Effector memory CD4-positive, alpha-beta T cell (primary cell): ENCODE measurements at places on chromosomes 4 and X.
A peak's percentile ranks its signal among the peaks of the same experiment; 100 is the strongest.

GRCh38 chr4:101299899-101300540, 47.3 kb downstream of the PPP3CA start:
- no peak for DNase-seq

DNA sequence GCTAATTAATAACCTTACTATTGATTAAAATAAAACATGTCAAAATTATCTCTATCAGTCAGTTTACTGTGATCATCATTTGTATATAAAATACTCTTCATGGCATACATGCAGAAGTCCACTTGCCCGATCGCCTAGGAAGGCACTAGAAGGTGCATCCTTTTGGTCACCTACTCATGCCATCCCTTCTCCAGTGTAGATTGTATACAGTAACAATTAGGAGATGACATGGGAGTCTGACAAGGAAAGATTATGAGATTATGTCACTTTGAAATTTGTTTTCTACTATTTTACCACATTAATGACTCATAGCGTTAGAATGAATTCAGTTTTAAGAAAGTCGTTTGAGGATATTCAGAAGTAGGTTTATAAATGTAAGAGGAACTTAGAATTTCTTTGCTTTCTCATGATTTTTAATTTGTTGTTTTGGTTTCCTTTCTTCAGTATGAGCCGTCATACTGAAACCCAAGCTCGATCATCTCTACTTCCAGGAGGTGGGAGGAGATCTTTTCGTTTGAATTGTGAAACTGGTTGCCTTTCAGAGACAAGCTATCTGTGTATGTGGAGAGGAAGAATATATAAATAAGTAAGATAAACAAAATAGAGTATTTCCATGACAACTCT, 51.1 kb upstream of the UNC5C start:
- DNase-seq, result no peak

DNA sequence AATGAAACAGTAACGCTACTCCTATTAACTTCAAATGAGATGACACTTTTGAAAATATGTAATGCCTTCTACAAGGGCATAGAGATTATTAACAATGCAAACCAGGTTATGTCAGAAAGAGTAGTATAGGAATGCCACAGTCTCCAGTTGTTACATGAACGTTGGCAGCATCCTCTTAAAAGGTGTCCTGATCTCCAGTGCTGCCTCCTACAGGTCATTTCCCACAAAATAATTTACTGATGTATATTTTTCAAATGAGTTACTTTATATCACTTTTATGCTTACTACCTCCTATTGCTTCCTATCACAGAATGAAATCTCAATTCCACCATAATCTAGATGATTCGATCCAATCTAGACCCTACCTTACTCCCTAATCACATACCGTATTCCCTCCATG, 195.2 kb upstream of the EPHA5 start:
- DNase-seq, result no peak

DNA sequence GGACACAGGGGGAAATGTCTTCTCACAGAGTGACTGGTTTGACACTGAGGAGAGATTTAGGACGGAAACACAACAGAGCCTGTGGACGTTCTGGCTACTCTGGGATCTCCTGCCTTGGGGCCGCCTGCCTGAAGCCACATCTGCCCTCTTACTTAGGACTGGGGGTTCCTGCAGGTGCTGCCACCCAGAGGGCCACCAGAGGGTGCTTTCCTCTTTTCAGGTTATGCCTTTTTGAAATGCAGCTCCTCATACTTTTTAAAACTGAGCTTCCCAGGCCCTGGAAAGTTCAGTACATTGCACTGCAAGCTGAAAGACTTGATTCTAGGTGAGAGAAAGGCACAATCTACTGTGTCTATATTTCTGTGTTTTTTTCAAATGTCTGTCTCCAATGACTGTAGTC, 92.2 kb upstream of the PGRMC2 start:
- no peak for DNase-seq

- no peak for DNase-seq
These were observed 26.9 kb downstream of the CRLF2 start for GRCh38 chrX:1185561-1185960.

DNA sequence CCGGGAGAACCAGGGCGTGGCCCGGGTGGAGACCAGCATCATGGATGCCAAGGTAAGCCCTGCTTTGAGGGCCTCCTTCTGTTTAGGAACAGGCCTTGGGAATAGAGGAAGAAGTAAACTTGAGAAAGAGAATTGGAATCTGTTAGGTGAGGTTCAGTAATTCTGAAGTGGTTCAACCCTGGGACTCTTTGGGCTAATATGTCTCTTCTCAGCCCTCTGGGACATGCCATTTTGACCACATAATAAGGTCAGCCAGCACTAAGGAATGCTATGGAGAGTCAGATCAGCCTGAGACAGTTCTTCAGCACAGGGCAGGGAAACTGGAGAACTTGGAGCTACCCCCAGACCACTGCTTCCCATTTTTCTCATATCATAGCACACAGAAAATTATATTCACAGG, 63.3 kb upstream of the PRPS1 start:
- DNase-seq, result no peak

- no peak for DNase-seq
These were observed 104.7 kb downstream of the NHSL2 start for GRCh38 chrX:72015383-72015782.

- no peak for DNase-seq
These were observed 88.3 kb downstream of the FHDC1 start for GRCh38 chr4:153024466-153024865.

DNA sequence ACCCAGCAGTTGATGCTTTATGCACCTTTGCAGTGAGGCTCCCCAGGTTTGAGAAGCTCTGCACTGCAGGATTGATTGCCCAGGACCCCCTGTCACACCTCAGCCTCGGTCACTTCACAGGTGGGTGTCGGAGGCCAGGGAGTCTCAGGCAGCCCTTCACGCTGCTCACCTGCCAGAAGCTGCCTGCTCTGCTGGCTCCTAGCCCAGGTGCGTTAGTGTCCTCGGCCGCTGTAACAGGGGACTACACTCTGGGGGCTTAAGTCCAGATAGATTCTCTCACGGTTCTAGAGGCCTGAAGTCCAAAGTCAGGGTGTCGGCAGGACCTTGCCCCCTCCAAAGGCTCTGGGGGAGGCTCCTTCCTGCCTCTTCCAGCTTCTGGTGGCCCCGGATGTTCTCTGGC, 79.9 kb downstream of the CPZ start:
- no peak for DNase-seq

GRCh38 chr4:132085105-132085504, 1064.0 kb upstream of the PCDH10 start:
- no peak for DNase-seq

DNA sequence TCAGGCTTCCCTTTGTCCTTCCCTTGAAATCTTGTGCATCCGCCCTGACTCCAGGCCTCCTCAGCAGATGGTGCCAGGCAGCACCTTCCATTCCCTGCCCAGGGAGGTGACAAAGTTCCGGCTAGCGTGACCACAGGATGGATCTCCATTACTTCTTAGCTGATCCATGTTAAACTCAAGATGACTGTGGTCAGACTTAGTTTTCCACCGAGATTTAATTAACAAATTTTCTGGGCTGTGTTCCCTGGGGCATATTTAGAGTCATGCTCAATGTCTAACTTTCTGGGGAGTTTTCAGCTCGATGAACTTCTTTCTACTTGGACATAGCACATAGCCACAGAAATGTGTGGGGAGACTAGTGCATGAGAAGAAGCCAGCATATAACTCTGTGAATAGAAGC, 215.1 kb upstream of the SFRP2 start:
- no peak for DNase-seq

- no peak for DNase-seq
These were observed 112.6 kb downstream of the LINC00632 start for GRCh38 chrX:140822184-140822583.

GRCh38 chr4:181078196-181078595, 1165.0 kb upstream of the TENM3 start:
- no peak for DNase-seq

- no peak for DNase-seq
These were observed 631.4 kb upstream of the CT83 start for GRCh38 chrX:117094149-117094548.

DNA sequence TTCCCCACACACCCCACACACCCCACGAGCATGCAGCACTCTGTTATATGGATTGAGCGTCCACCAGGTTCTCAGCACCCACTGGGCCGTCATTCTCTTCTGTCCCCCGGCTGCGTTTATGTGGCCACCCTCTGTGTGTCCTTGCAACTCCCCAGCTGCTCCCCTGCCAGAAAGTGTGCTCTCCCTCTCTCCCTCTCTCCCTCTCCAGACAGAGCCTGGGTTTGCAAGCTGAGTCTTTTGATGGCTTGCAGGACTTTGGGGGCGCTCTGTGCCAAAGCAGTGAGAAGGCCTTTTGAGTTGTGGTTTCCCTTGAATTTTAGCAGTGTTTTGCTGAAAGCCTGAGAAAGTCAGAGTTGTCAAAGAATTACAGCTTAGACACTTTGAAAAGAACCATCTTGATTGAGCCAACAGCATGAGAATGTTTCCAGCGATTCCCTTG, 173.5 kb downstream of the DCLK2 start:
- no peak for DNase-seq

- no peak for DNase-seq
These were observed 153.7 kb downstream of the CBR4 start for GRCh38 chr4:168856312-168856711.

- no peak for DNase-seq
These were observed 26.9 kb downstream of the ENOPH1 start for GRCh38 chr4:82457266-82457665.

- no peak for DNase-seq
These were observed 207.3 kb upstream of the RADX start for GRCh38 chrX:106404512-106404911.

DNA sequence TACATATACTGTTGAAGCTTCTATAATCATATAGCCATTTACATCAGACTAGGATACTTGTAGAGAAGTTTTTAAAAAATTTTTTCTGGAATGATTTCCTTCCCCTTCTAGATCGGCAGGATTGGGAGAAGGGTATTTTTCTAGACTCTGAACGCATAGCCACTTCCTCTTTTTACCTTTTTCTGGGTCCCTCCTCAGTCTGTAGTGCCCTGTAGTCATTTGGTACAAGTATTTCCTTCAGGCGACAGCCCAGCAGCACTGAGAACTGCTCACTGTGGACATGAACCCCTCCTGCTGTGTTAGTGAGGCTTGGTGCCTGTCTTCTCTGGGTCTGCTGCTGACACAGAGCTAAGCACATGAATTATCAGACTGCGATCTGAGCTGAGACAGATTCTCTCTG, 255.4 kb downstream of the ARHGAP10 start:
- DNase-seq, result no peak

DNA sequence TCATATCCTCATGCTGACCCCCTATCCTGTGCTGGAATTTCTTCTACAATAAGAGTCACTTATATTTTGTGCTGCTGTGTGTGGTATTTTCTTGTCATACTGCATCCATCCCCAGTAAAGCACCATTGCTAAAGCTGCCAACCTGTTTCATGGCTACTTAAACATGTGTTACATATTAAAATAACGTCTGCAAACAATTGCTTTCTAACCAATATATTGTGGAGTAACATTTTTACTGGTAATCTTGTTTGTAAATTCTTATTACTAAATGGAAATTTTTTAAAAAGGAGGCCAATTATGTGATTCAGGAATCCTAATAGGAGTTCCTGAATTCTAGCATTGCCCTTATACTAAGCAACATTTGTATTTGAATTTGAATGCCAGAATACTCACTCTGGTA, 160.3 kb upstream of the VEGFC start:
- DNase-seq, result no peak

GRCh38 chr4:108840426-108840975, 77.6 kb upstream of the ETNPPL start:
- DNase-seq, result no peak

GRCh38 chr4:26531491-26532116, 41.3 kb upstream of the CCKAR start:
- DNase-seq, result no peak

GRCh38 chr4:75745161-75745560, 20.8 kb downstream of the USO1 start:
- no peak for DNase-seq

DNA sequence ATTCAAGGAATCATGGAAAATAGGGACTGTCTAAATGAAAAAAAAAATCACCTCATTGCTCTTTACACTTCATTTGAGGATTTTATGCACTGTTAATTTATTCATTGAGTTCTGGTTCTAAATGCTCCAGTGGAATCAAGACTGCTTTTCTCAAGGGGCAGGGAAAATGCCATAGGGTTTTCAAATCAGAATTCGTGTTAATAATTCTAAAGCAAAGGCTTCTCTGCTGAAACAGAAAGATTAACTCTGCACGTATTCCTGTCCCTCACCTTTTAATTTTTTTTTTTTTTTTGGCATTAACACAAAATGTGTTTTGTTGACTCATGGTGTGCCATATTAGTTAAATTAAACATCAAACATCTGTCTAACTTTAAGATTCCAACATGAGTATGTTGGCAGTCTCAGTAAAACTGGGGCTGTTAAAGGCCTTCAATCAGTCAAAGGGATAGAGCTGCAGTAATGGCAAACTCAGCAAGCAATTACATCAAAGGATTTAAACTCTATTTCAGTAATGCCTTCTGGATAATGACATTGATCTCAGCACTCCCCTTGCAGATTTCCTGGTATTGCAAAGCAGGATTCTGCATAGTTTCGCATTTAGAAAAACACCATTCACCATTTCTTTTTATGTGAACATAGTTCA, 878.1 kb downstream of the RAPGEF2 start:
- DNase-seq, result no peak

- peak; percentile 0 for DNase-seq
These were observed 14.7 kb upstream of the CT55 start for GRCh38 chrX:135185795-135186443.

GRCh38 chr4:7526491-7526890, 91.8 kb upstream of the PSAPL1 start:
- DNase-seq, result no peak

DNA sequence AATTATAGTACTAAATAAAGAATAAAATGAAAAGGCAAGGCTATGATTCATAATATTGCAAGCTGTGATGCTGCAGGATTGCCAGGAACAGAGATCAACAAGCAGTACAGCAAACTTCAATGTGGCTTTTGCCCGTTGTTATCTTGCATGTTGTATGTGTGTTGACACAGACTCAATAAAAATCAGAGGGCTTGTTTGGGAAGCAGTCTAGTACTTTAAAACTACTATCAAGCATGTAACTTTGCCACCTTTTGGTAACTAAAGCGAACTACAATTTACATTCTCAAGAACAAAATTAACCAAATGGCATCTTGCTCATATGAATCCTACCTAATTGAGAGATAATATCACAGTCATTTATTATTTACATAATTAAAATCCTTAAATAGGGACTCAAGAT, 79.8 kb upstream of the GPM6A start:
- DNase-seq, result no peak

- no peak for DNase-seq
These were observed 192.7 kb downstream of the ZNF330 start for GRCh38 chr4:141413366-141413765.

GRCh38 chrX:41664375-41664901, 24.3 kb upstream of the GPR34 start:
- DNase-seq, result no peak

GRCh38 chr4:185396724-185397385, at the start of gene ANKRD37:
ANKRD37 (plus strand) TSS chr4:185396841; CDS start chr4:185396924, 83 bp downstream.
- DNase-seq, result no peak

DNA sequence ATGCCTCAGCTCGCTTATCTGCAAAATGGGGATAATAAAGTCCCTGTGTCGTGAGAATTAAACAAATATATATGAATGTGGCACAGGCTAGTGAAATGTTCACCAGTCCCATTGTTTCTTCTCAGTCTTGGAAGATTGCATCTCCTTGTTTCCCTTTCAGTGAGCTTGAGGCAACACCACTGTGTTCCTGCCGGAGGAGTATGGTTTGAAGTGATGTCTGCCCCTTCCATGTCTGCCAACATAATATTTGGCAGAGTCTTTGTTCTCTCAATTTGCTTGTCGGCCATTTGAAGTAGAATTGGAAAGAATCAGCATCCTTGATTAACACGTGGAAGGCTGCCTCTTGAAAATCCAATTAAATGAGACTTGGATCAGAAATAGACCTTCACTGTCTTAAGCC, 1088.5 kb upstream of the INTU start:
- DNase-seq, result no peak

GRCh38 chr4:17324386-17324830, 187.5 kb downstream of the QDPR start:
- peak; percentile 6 for DNase-seq
